ENCODE measurements at places on chromosomes 5 and 9.

- no peak for DNase-seq
These were observed 120.7 kb downstream of the PBX3 start for GRCh38 chr9:125867751-125868415.

DNA sequence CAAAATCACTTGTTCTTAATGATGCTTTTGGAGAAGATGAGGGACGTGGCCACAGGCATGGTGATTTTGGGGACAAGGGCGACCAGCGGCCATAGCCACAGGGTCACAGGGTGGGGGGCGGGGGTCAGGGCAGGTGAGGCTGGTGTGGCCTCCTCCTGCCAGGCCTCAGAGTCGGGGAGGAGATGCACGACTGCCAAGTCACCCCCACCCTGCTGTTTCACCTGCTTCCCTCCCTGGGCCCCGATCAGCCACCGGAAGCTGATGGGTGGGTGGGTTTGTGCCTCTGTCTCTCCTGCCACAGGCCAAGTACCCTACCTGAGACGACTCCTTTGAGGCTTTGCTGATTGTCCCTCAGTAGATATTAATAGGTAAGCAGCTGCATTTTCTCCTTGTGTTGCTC is 199.3 kb downstream of the PAX5 start:
- DNase-seq: no peak

DNA sequence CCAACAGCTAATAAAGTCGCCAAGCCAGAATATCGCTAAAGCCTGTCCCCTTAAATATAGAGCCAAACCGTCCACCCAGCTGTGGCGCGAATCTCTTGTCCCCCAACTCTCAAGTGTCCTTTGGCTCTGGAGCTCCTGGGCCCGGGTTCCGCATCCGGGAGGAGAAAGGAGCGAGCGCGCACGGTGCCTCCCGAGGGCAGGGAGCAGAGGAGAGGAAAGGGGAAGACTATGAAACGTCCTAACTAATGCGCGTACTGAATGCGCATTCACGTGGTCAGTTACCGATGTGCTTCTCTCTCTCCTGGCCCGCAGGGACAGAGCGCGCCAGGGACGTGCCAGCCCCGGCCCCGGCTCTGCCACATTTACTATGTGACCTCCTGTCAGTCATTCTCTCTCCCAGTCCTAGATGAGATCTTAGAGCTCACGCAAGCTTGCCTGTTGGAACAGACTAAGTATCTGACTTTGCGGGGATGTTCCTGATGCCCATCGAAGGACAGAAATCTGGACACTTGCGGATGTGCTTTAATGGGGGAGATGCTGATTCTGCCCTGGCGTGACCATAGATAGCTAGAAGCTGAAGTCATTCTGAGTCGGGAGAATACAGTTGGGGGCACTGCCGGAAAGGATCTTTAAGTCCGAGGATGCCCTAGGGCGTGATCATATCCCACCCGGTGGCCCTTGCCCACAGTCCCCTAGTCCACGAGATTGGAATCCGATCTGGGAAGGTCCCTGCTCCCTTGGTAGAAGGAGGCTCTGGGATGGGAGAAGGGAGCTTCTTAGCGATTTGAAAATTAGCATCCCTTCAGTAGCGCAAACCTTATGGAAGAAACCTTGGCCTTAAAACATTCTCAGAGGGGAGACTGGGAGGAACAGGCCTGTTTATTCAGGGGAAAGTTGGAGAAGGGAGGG is 5.7 kb upstream of the EBF1 start:
- peak; percentile 60 for DNase-seq

GRCh38 chr5:35926389-35927051 is 11.9 kb downstream of the CAPSL start:
- peak; percentile 63 for DNase-seq

GRCh38 chr5:116583862-116584222 is 9.2 kb upstream of the SEMA6A start:
- DNase-seq: no peak

DNA sequence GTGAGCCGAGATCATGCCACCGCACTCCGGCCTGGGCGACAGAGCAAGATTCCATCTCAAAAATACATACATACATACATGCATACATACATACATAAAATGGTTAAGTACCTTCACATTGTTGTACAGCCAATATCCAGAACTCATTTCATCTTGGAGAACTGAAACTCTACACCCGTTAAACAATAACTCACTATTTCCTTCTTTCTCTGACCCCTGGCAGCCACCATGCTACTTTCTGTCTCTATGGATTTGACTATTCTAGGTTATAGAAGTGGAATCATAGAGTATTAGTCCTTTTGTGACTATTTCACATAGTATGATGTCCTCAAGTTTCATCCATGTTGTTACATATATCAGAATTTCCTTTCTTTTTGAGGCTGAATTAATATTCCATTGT is 9.6 kb upstream of the KIF27 start:
- DNase-seq: no peak

- DNase-seq: no peak
These were observed 249.4 kb downstream of the ACTL7B start for GRCh38 chr9:108606401-108606800.

DNA sequence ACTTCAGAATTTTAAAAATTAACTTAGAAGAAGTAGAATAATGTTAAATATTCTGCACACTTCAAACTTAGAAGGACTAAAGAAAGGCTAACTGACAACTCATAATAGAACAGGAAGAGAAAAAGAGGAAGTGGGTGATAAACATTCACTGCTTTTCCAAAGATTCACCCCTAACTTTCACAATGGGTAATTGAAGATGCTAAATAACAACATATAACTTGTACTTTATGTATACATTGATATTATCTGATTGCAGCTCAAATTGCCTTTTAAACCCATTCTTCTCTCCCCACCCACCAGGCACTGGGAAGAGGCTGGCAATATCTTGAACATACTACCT is 376.6 kb downstream of the EFNA5 start:
- no peak for DNase-seq

- no peak for DNase-seq
These were observed 2.3 kb downstream of the TGFBI start for GRCh38 chr5:136030956-136031611.

DNA sequence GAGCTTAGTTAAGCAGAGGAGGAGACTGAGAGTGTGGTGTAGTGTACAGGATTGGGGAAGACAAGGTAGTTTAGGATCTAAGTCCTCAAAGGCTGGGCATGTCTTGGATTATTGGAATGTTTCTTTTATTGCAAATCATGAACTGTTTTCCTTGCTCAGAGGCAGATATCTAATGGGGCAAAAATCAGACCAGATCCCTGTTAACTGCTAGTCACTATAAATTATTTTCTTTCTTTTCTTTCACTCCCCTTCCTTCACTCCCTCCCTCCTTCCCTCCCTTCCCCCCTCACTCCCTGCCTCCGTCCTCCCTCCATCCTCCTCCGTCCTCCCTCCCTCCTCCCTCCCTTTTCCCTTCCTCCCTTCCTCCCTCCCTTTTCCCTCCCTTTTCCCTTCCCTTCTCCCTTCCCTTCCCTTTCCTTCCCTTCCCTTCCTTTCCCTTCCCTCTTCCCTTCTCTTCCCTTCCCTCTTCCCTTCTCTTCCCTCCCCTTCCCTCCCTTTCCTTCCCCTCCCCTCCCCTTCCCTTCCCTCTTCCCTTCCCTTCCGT is 117.9 kb downstream of the WDR70 start:
- DNase-seq: no peak

- DNase-seq: no peak
These were observed 1.3 kb downstream of the LCP2 start for GRCh38 chr5:170296036-170296934.

DNA sequence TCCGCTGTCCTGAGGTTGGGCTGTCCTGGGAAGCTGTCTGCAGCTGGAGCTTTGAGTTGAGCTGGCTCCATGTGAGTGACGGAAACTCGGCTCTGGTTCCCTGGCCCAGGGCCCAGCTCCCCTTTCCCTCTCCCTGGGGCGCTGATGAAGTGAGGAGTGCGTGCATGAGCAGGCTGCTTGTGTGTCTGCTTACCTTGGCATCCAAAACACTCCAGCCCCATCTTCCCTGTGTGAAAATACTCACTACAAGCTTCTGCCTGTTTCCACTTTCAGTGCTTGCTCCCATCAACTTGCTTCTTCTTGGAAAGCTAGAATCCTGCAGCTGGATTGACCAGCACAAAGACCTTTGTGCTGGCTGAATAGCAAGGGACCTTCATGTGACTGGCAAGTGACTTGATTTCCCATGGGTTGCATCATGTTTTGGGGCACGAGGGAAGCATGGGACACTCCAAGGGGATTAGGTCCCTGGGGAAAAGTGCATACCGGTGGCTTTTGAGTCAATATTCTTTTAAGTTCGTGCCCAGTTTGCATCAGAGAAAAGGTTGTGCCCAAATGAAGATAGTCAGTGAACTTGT is 198.1 kb downstream of the GADD45G start:
- no peak for DNase-seq

- no peak for DNase-seq
These were observed 21.1 kb upstream of the HSPA9 start for GRCh38 chr5:138596105-138596881.

- no peak for DNase-seq
These were observed 675.6 kb downstream of the IRX1 start for GRCh38 chr5:4271193-4271592.

GRCh38 chr9:125805586-125805985 is 58.4 kb downstream of the PBX3 start:
- DNase-seq: no peak

DNA sequence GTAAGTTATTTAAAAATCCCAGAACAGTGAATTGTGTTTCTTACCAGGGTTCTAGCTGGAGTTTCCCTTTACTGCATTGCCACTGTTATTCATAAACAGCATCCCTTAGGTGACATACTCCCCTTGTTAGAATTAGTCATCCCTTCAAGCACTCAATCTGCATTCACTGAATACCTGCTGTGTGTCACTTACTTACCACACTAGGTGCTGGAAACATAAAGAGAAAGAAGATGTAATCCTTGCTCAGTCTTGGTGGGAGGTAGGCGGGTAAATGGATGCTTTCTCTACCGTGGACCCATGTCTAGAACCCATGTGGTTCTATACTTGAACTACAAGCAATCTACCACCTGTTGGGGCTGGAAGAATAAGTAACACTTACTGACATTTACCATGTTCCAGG is 371.6 kb downstream of the KDM4C start:
- DNase-seq: no peak

GRCh38 chr5:9105851-9106250 is 440.0 kb downstream of the SEMA5A start:
- DNase-seq: no peak

GRCh38 chr5:143198332-143198731 is 205.2 kb downstream of the NR3C1 start:
- DNase-seq: no peak

DNA sequence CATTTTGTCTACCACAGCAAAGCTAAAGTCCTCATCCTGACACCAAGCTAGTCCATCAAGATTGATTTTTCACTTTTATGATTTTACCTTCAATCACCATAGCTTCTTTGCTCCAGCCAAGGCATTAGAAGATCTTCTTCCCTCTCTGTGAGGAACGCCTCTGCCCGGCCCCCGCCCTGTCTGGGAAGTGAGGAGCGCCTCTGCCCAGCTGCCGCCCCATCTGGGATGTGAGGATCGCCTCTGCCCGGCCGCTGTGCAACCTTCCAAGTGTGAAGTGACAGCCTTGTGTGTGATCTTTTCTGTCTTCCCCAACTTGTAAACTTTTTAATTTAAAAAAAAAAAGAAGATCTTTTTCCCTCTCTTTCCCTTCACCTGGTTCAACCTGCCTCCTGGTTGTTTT is 210.5 kb upstream of the NREP start:
- no peak for DNase-seq

- DNase-seq: peak; percentile 33
These were observed 122.9 kb upstream of the DAB2 start for GRCh38 chr5:39547553-39548154.

GRCh38 chr5:31815376-31815775 is 176.4 kb downstream of the PDZD2 start:
- DNase-seq: no peak

- no peak for DNase-seq
These were observed 71.4 kb upstream of the SPTLC1 start for GRCh38 chr9:92186631-92187030.

- peak; percentile 8 for DNase-seq
These were observed 131.0 kb downstream of the GOLPH3 start for GRCh38 chr5:32043105-32043504.

DNA sequence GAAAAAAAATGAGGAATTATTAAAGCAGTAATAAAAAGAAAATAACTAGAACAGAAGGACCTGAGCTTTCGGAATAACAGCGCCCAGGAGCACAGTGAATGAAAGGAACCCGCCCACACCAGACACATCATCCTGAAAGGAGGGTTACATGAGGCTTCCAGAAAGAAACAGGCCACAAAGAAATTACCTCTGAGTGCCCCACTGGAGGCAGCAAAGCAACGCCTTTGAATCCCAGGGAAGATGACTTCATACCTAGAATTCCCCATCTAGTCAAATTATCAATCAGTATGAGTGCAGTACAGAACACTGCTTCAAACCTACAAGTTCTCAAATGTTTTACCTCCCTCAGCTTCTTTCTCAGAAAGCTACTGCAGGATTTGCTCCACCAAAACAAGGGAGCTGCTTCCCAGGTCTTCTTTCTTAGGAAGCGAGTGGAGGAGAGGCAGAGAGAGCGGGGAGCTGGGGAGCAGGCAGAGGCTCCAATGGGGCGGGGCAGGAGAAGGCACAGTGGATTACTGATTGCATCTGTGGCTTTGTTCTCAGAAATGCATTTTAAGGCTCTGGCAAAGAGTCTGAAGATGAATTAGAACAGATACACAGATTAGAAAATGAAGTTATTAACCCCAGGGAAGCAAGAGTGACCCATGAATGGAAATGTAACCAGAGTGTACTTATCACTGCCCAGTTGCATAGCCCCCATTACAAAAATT is 87.1 kb downstream of the SEMA4D start:
- DNase-seq: no peak

DNA sequence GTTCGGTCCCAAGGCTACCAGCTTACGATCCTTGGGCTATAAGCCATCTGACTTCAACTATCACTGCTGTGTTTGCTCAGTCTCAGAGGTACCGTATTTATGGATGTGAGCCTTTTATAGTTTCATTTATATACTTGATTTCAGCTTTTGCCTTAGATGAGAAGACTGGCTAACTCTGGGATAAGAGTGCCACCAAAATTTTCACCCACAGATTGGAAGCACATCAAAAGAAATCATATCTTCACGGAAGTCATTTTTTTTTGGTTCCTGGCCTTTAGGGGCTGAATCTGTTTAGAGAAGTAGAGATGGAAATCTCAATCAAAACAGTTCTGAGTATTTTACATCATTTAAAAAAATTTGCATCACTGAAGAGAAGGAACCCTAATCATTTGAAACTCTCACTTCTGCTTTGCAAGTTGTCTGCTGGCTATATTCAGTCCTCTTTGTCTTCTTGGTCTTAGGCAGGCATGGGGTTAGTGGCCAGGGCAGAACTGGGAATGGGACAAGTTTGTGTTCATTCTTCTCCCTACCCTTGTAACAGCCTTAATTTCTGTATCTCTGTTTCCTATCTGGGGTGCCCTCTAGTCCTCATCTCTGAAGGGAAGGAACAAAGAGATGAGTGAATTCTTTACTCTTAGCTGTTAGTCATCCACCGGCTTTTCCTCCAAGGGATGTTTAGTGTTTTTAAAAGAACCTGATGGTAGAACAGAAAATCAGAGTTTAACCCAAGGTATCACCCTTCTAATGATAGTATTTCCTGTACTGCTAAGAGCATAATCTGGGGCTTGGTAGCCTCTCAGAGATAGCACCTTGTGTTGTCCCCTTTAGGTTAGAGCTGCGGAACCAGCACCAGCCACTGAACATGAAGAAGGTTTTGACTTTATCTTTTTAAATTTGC is 14.1 kb upstream of the TNFAIP8 start:
- no peak for DNase-seq
